Fibroblast of the conjunctiva (primary cell): ENCODE measurements at places on chromosomes 11 and 22.

DNA sequence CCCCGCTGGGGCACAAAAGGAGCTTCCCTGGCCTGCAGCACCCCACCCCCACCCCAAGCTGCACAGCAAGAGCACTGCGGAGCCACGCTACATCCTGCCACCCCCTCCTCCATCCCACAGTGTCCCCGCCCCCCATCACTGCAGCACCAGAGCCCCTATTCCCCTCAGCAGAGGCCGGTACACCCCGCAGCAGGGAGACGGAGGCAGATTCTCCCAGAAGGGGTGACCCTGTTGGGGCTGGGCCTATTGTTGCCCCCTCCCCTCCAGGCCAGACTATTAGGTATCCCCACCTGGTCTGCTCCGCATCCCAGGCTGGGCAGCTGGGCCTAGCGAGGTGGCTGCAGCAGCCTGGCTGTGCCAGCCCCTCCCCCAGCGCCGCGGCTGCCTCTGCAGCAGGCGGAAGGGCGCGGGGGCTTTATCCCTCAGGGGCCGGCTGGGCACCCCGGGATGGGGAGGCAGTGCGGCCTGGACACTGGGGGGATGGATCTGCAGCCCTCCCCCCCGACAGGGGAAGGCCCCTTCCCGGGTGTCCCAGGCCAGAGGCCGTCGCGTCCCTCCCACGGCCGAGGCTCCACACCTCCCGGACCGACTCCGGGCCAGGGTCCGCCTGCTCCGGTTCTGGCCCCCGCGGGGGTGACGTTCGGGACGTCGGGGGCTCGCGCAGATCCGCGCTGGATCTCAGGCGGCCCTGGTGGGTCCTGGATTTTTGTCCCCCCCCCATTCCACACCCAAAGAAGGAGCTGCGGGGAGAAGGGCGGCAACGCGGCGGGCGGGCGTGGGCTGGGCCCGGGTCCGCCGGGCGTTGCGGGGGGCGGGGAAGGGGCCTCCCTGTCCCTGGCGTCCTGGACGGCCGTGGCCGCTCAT, 943 bp downstream of the DUSP8 start:
- no peak for DNase-seq

DNA sequence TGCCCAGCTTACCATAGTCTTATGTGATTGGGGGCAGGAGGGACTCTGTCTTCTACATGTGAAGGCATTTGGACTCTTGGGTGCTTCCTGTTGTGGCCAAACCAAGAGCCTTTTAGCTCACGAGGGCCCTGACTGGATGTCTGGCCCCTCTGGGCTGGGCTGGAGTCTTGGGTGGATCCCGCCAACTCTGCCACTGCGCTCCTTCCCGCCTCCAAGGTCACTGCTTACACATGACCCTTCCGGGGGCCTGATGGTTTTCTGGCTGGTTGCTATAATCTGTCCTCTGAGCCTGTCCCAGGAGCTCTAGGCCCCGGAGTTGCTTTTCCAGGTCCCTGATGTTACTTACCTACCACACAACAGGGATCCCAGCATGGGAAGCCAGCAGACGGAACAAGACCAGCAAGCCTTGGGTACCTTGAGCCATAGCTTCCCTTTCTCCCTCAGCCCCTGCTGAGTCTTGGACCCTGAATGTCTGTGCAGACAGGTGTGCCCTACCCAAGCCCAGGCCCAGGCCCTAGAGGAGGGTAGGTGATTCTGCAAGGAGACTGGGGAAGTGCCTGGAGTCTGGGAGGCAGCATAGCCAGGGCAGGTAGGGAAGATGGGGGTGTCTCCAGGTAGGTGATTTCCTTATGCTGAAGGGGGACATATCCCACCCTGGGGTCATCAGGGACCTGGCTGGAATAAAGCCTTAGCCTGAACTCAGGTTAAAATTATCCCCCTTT, 100.3 kb downstream of the TSPAN18 start:
- DNase-seq = no peak

- DNase-seq = no peak
Measured at GRCh38 chr11:2911088-2911784, 18.0 kb downstream of the PHLDA2 start.

DNA sequence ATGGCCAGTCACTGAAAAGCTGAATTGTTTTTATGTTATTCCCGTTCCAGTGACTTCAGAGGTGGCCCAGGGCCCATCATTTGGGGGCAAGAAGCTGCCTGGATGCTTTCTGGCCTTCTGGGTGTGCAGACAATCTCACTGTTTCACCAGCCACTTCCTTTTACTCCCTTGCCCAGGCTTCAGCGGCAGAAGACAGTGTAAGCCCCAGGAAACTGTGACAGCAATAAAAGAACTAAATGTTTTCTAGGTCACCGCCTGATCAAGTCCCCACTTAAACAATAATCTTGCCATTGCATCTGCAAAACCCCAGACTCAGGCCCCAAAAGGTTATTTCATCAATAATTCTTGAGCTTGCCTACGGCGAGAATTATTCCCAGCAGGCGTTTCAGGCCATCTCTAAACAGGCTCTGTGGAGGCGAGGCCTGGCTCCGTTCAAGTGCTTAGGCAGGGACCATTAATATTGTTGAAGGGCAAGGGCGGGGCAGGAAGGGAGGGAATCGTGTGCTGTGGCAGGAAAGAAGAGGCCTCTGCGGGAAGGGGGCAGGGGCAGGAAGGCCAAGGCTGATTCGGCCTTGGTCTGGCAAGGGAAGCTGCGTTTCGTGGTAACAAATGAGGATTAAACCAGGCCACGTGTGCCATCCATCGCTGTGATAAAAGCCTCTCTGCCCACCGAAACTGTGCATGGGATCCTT, 252.3 kb downstream of the KIRREL3 start:
- DNase-seq = no peak

- DNase-seq = no peak
Measured at GRCh38 chr22:30459181-30460052, 12.4 kb downstream of the SEC14L3 start.

DNA sequence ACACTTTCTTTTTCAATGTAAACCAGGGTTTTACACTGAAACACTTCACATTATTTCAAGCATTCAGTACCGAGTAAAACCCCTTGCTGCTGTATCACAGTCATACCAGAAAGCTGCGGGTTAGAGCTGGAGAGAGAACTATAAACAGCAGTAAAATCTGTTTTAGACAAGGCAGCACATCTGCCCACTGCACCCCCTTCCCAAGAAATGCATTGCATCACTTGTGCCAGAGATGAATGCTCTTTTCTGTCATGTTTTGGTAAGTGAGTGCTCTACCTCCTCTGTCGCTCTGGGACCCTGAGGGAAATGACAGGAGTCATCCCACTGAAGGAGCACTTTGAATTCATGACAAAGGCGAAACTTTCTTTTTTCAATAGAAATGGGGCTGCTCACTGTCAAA, 107.2 kb downstream of the MAML2 start:
- no peak for DNase-seq

GRCh38 chr11:119802670-119803069, 73.7 kb upstream of the NECTIN1 start:
- DNase-seq = no peak

- no peak for DNase-seq
Measured at GRCh38 chr11:123561431-123561800, 93.0 kb downstream of the SCN3B start.

GRCh38 chr11:96620464-96621044, 230.7 kb downstream of the JRKL start:
- no peak for DNase-seq

- no peak for DNase-seq
Measured at GRCh38 chr11:29485641-29486040, 531.2 kb downstream of the KCNA4 start.

GRCh38 chr22:43411869-43412807, at the start of gene MPPED1:
Gene MPPED1, plus strand, starts transcription at chr22:43412014. Its CDS starts 12,972 bp downstream, at chr22:43424986.
- DNase-seq = no peak

DNA sequence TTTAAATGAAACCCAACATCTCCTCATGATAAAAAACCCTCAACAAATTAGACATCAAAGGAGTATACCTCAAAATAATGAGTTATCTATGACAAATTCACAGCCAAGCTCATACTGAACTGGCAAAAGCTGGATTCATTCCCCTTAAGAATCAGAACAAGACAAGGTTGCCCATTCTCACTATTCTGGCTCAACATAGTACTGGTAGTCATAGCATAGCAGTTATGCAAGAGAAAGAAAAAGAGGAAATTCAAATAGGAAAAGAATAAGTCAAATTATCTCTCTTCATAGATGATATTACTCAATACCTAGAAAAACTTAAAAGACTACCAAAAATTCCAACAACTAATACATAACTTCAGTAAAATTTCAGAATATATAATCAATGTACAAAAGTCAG, 29.4 kb upstream of the XKR3 start:
- no peak for DNase-seq

- DNase-seq = no peak
Measured at GRCh38 chr22:35479359-35479758, 61.3 kb upstream of the RASD2 start.

DNA sequence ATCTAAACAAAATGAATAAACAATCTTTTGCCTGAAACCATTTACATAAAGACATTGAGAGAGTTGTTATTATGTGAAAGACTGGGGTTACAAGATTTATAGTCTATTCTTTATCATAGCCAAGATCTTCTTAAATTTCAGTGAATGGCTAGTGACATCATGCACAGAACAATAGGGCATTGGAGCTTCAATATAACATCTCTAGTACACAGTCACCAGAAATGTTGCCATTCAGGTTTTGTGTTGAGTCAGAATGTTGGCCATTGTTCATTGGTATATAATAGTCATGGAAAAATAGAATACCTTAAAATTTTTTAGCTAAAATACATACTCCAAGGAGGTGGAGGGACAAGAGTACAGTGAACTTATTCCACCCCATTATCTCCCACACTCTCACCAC, 44.3 kb downstream of the SLC5A12 start:
- no peak for DNase-seq

DNA sequence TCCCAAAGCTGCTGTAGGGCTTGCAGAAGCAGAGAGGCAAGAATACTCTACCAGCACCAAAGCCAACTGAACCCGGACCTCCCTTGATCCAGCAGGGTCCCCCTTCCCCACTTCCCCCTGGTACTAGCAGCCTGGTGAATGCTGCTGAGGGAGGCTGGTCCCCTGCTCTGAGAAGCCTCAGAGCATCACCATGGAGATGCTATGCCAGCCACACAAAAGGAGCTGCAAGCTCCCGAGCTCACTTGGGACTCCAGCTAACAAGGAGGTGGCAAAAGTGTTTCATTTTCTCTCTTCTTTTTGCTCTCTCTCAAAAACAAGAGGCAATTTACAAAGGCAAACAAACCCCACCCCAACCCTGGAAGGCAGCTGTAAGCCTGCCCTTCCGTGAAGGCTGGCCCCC, 509.8 kb downstream of the BUD13 start:
- DNase-seq = no peak

GRCh38 chr11:13859892-13860291, 102.6 kb upstream of the SPON1 start:
- no peak for DNase-seq

DNA sequence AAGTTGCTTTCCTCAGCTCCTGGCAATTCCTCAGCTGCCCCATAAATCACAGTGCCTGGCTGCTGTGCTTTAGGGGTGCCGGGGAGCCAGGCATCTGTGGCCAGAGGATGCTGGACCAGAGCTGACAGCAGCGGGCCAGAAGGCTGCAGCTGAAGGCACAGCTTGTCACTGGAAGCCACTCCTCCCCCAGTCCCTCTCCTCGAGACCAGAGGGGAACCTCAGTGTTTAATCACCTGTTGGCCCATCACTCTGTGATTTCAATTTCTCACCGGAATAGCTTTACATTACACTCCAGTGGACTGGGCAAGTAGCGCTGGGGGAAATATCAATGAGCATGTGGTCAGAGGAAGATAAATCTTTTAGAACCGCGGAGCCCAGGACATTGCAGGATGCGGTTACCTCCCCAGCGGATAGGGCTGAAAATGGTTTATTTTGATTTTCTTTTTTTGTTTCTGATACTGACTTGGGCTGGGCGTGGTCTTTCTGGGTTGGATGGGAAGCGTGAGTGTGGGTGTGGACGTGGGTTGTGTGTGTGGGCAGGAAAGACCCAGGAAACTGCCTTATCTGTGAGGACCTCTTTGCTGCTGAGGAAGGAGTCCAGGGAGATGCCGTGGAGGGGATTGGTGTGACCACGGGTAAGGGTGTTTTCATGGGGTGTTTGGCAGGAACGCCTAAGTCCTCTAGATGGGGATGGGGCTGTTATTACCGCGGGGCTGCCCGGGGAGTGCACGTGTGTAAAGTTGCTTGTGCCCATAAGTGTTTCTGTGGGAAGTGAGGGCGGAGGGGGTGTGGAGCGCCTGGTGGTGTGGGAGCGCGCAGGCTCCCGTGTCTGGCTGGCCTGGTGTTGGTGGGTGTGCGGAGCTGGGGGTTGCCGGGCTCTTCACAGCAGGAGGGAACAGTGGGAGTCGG, 4.0 kb downstream of the DAGLA start:
- DNase-seq = no peak

- DNase-seq = no peak
Measured at GRCh38 chr22:49633010-49633324, 194.7 kb downstream of the BRD1 start.

- DNase-seq = no peak
Measured at GRCh38 chr22:44436736-44437135, 61.3 kb downstream of the RTL6 start.

DNA sequence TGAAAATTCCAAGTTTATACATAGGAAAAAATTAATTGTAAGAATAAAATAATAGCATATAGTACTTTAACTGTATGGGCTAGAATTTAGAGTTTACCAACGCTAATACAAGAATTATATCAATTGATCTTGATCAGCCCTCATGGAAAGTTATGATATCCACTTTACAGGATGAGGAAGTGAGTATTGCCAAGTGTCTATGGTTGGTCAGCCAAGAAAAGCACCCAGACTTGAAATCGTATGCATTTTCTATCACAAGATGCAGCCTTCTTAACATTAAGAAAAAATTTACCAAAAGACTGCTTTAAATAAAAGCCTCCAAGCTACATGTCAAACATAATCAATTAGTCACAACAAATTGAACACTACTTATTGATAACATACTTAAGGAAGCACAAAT, 53.0 kb downstream of the DDI1 start:
- DNase-seq = no peak

DNA sequence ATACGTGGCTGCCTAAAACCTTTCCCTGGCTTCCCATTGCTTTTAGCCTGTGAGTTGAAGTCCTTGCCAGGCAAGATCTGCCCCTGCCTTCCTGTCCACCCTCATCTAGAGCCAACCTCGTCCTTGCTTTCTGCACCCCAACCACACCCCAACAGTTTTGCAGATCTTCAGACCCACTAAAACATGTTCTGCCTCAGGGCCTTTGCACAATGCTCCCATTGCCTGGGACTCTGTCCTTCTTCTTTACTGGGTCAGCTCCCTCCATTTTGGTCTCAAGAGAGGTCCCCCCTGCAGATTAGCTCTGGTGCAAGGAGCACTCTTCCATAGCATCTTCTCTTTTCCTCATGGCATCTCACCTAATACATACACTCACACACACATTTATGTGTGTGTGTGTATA, 8.4 kb upstream of the ANAPC15 start:
- no peak for DNase-seq
